ENCODE measurements at places on chromosomes 7 and 10. TPM values are rescaled to one million over a fixed set of nuclear protein-coding genes. Genes with fewer than 3 reads are reported as not detected.

DNA sequence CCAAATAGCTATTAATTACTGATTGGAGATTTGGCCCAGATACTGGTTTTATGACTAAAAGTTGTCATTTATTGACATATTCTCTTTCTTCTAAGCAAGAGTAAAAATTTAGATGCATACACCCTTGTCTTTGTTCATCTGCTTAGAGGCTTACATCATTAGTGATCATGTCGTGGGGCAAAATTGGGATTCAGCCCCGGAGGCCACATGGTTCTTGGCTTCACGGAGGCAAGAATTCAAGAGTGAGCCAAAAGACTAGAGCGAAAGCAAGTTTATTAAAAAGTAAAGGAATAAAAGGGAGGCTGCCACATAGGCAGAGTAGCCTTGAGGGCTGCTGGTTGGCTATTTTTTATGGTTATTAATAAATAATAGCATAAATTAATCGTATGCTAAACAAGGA lies 41.1 kb downstream of the MINPP1 start:
- no peak for DNase-seq

DNA sequence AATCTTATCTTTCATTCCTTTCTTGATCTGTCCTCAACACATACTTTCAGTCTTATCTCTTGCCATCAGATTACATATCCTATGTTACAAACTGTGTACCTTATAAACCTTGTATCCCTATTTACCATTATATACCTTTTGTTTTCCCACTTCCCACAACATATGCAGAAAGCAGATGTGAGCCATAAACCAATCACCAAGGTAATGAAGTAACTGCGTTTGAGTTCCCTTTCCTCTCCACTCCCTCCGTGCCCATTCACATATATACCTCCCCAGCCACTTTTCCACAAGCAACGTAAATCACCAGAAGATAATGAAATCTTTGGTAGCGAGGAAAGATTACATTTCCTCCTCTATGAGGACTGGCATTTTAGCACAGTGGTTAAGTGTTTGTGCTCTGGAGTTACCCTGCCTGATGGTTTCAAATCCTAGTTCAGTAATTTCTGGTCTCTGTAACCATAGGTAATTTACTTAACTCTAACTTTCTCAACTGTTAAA lies 55.5 kb upstream of the PHF14 start:
- DNase-seq: no peak

DNA sequence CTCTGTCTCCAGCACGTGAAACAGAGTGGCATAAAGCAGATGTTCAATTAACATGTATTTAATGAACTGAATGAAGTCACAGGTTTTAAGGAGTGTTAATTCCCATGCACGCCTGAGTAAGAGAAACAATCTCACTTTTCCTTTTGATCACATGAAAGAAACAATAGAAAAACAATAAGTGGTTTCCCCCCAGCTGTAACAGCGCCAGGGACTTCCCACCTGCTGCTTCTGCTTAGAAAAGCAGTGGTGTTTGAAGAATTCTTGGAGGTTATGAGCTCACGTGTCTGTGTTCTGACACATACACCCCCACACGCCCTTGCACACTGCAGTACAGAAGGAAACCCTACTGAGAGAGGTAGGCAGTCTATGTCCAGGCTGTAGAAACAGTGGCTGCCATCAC lies 51.3 kb upstream of the FRMD4A start:
- DNase-seq: no peak

XRCC2 gene
- 14.3 TPM for polyA plus RNA-seq

DNA sequence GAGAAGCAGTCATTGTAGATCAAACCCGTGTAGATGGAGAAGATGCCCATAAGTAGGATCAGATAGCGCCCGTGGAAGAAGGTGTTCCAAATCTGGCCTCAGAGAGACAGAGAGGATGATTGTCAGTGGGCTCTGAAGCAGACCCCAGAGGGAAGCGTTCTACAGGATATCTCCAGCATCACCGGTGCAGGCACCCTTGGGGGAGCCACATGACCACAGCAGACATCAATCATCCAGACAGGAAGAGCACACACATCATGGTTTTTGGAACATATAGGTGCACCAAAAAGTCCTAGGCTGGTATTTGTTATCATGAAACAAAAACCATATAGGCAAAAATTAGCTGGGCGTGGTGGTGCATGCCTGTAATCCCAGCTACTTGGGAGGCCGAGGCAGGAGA lies 44.0 kb upstream of the SVOPL start:
- DNase-seq: no peak

DNA sequence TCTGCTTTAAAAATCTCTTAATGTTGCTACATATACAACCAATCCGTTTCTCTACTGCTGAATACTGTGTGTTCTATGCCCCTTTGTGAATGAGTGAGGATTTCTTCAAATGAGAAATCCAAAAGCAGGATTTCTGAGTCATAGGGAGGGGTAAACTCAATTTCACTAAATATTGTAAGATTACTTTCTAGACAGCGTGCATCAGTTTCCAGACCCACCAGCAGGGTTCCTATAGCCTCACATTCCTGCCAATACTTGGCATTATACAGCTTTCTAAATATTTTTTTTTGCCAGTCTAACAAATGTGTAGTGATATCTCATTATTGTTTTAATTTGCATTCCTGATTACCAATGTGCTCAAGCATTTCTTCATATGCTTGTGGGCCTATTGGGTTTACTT lies 35.5 kb downstream of the GPR158 start:
- DNase-seq: no peak

GRCh38 chr10:7391748-7392147 lies 19.1 kb downstream of the SFMBT2 start:
- DNase-seq: no peak

DNA sequence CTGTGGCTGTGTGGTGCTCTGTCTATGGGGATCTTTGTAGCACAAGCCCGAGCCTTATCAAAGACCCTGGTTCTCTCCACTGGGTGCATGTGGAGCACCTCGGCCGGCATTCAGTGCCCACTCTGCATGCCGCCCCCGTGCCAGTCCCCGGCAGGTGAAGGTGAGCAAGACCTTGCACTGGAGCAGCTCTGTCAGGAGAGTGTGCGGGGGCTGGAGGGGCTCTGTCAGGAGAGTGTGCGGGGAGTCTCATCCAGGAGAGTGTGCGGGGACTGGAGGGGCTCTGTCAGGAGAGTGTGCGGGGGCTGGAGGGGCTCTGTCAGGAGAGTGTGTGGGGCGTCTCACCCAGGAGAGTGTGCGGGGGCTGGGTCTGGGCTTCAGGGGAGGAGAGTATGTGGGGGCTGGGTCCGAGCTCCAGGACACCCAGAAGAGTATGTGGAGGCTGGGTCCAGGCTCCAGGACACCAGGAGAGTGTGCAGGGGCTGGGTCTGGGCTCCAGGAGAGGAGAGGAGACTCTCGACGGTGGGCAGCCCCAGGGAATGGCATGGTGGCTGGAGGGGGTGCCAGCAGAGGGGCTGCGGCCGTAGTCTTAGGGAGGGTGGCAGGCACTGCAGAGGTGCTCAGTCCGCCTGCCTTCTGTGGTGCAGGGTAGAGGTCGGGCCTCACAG lies 40.8 kb downstream of the INPP5A start:
- no peak for DNase-seq

ETV1 gene
- 88.4 TPM for polyA plus RNA-seq

DNA sequence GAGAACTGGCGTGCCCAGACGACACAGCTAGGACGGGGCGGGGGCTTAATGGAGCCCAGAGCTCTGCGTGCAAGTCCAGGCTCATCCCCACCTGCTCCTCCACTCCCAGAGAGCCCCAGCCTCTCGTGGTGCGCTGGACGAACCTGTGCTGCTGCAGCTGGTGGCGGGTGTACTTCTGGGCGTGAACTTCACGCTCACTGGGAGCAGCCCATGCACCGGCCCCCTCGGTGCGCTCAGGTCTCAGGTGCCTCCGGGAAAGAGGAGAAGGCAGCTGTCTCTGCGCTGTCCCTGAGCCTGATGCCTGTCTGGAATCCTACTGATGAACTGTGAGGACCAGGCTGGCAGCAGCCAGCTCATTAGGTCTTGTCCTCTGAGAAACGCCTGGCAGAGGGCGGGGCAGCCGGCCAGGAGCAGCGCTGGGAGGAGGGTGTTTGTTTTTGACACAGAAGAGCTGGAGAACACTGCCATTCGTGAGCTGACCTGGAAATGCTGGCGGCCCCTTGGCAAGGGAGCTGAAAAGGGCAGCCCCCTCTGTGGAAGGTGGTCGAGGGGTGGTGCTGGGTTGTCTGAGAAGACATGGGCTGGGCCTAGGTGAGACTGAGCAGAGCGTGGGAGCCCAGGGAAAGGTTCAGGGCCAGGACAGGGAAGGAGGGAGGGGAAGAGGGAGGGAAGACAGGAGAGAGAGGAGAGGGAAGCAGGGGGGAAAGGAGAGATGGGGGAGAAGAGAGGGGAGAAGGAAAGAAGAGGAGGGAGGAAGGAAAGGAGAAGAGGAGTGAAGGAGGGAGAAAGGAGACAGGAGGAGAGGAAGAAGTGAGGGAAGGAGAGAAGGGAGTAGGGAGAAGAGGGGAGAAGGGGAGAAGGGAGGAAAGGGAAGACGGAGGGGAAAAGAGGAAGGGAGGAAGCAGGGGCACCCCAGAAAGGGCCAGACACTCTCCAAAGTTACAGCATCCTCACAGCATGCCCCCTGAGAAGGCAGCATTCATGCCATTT lies 53.5 kb upstream of the TNS3 start:
- DNase-seq: no peak

DNA sequence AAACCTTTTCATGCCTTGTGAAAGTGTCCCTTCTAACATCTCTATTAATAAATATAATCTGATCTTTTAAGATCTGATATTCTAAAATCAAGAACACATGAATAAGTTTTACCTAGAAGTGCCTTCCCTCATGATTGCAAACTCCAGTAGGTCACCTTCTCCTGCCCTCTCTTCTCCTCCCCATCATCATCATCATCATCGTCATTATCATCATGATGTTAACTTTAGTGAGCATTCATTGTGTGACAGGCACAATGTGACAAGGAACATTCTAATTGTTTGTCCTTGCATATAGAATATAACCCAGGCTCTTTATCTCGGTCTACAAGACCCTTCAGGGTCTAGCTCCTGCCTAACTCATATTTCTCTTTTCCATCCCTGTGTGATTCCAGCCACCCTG lies 51.7 kb downstream of the CUBN start:
- no peak for DNase-seq

SPDYE8 gene
- 0.95 TPM for polyA plus RNA-seq

DNA sequence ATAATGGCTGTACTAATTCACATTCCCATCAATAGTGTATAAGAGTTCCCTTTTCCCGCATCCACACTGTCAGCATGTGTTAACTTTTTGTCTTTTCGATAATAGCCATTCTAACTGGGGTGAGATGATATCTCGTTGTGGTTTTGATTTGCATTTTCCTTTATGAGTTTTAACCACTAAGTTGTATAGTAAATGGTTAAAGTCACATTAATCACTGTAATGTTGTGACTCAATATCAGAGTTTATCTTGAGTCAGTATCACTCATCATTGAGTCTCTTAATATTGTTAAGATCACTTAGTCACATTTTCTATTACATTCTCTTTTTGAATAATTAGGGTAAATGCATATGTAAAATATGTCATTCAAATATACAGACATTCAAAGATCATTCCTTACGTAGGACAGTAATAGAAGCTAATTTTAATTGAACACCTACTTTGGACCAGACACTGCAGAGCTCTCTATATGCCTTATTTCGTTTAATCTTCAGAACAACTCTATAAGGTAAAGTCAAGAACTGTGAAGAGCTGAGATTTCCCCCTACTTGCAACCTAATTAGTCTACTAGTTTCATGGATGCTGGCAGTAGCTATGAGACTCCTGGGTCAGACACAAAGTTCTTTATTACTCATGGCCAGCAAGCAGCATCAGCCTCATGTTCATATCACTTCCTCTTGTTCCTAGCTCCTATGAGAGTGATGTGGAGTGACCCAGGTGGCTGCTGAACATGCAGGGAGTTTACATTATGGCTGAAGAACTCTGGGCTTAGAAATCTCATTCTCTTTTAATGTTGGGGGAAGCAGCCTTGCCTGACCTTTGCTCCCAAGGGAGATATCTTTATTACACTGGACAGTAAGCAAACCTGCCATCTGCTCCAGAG lies 30.5 kb downstream of the CREB5 start:
- DNase-seq: no peak

DNA sequence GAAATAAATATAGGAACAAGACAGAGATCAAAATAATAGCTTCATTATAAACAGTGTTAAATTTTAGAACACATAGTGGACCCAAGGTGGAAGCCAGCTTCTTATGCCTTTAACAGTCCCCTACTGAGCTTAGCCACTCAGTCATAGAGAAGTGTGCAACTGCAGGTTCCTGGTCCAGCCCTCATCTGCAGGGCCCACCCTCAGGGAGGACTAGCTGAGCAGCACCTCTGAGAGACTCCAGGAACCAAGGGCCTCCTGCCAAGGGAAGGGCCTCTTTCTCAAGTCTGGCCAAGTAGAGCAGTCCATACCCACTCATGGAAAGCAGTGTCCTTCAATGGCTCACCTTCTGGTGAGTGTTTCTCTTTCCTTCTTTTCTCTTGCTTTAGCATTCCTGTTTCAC lies 173.7 kb upstream of the PRPS1L1 start:
- no peak for DNase-seq

GRCh38 chr10:114239994-114240345 lies 916 bp downstream of the VWA2 start:
- DNase-seq: no peak

DNA sequence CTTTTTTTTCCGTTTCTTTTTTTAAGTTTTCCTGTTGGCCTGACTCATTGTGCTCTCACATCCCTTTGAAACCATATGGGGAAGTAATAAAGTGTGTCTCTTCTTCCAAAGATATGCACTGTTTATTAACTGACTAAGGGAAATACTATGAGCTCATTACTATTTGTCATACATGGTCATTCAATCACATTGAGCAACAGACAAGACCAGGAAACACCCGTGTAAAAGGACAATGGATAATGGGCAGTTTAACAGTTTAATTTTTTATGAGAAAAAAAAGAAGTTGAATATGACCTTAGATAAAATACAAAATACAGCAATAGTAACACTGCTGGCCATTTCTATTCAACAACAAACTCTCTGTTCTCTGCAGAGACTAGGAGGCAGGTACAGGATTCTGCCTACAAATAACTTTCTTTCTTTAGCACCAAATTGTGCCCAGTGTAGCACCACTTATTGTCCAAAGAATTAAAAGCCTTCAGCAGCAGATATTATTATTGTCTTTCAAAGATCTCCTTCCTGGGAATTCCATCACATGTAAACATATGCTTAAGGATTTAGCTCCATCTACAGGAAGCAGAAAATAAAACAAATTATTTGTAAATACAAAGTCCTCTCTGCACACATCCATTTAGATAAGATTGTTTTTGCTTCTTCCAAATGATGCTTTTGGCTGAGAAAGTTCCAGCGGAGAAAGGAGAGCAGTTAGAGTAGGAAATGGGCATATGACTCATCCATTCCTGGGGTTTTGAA lies 55.0 kb upstream of the AKR1E2 start:
- DNase-seq: peak; percentile 29
